Stimulated activated CD4-positive, alpha-beta T cell treated with anti-CD3 and anti-CD28 coated beads, Interleukin-1b, Interleukin-23, amount 100 ng/mL, for 4 hours (primary cell): ENCODE measurements at places on chromosomes 3 and 15.

GRCh38 chr3:79414806-79415205 is 353.0 kb downstream of the ROBO1 start:
- DNase-seq: no peak

GRCh38 chr3:113210604-113211329 is 590 bp upstream of the BOC start:
- no peak for DNase-seq

DNA sequence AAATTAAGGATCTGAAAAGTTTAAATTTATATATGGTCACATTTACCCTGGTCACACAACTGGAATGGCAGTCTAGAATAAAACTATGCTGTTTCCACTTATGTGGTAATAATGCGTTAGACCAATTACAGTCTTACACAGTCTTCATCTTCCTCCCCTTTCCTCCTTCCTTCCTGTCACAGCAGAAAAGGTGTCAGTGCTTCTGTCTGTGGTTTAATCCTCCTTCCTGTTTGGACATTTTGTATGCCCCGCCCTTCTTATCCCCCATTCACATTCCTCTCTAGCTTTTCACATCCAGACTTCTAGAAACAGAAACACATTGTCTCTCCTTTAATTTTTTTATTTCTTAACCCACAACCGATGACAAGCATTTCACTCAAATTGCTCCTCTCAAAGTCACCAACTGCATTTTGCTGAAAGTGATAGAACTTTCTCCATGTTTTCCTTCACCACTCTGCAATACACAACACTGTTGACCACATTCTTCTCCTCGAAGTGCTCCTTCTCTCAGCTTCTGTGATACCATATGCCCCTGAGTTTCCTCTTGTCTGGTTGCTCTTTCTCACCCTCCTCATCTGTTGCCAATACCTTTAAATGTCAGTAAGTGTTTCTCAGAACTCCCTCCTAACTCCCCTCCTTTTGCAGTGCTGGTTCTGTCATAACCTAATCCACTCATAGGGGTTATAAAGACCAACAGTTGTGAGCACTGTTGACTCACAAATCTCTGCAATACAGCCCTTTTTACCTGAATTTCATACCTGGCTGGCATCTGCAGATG is 271.6 kb downstream of the UBE2E2 start:
- DNase-seq: no peak

DNA sequence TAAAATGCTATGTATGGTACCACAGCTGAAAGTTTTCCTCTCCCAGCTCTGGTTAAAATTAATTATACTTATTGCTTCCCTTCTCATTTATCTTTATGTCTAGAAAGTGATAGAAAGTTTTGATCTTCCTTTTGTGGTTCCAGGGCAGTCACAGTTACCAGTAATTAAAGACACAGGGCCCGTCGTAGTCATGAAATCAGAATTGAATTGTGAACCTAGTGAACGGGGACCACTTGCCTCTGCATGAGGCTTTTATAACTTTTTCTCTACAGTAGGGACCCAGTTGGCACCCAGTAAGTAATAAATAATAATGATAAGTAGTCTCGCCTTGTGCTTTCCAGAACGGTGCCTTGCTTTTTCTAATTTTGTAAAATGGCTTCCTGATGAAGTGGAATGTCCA is 231.7 kb upstream of the SATB1 start:
- no peak for DNase-seq

- no peak for DNase-seq
Observed at GRCh38 chr3:64392001-64392400, 166.7 kb upstream of the PRICKLE2 start.

GRCh38 chr15:69720536-69720935 is 267.9 kb downstream of the RPLP1 start:
- no peak for DNase-seq

DNA sequence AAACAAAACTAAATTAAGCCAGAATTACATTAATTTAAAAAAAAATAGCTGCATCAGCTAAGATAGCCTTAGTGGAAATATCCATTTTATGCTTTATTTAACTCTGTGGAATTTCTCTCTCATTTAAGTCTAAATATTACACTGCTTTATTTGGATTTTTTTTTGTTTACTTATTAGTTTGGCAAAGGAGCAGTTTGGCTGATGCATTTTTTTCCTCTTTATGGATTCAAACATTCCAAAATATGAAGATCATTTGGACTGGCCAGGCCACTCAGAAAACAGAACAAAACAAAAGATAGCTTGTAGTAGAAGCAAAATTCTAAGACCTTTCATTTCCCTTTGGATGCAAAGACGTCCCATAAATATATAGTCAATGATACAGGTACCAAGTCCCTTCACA is 707.3 kb upstream of the UBE2E2 start:
- no peak for DNase-seq
